ENCODE measurements at places on chromosomes 4 and X.

DNA sequence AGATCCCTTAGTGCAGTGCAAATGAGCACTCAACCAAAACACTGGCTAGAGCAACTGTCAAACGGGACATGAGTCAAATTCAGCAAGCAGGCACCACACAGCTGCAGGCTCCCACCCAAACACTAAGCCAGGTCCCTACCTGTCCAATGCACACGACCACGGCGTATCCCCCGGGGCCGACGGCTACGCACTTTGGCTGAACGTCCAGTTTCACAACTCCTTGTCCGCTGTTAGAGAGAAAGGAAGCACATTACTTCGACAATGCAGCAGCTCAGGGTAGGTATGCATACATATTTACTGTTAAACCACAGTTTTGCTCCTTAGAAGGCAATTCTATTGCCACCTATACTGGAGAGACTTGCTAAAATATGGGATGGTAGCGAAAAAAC lies 35.4 kb downstream of the WDR1 start:
- no peak for DNase-seq

GRCh38 chr4:54016504-54016903 lies 47.9 kb downstream of the CHIC2 start:
- peak; percentile 88 for DNase-seq

DNA sequence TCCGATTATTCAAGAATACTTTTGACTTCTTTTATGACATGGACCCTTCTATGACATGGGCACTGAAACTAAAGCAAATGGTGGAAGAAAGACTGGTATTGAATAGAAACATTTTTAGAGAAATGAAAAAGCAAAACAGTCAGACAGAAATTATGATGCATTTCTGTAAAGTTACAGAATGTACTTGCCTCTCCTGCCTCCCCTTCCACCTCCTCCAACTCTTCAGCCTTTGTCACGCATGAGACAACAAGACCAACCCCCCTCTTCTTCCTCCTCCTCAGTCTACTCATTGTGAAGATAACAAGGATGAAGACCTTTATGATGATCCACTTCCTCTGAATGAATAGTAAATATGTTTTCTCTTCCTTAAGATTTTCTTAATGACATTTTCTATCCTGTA lies 46.3 kb upstream of the HUWE1 start:
- DNase-seq, result no peak

DNA sequence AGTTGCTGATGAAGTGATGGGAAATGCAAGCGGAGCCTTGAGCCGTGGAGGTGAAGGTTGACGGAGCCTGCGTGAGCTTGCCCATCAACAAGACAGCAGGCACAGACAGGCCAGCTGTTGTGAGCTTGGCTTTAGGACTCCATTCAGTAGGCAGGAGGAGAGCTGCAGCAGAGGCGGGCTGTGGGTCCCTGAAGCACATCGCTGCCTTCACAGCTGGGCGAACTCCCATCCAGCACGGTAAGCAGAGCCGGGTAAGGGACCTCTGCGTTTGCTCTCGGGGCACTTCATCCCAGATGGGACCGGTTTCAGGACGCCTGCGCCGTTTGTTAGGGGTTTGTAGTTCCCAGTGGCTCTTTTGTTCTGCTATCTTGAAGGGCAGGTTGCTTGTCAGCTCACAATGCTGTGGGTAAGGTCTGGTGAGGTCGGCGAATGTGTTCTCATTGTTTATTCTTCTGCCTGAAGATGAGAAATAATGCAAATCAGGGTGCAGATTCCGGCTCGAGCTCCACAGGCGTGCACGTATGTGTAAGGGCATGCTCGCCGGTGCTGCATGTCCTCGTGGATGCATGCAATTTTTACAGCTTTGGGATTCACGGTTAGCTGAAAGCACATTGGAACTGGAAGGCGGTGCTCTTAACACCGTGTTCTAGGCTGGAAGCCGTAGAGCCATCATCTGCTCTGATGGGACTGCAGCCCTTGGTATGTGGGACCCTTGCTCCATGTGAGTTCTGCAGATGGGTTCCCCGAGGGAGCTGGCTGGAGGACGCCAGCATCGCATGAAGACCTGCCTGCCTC lies 54.6 kb upstream of the CLDN34 start:
- DNase-seq, result no peak

- no peak for DNase-seq
Observed at GRCh38 chr4:93018806-93019205, 715.0 kb downstream of the GRID2 start.

GRCh38 chrX:86845101-86845500 lies 672.5 kb upstream of the KLHL4 start:
- no peak for DNase-seq

Measured in SHP77 treated with DMSO at 0.1 percent for 48 hours (cell line).